ENCODE measurements at places on chromosomes 2 and 18.

GRCh38 chr2:88099798-88100488, 27.9 kb downstream of the FABP1 start:
- DNase-seq, result no peak

GRCh38 chr2:76599732-76600368, 889.1 kb upstream of the GCFC2 start:
- DNase-seq, result peak; percentile 90

DNA sequence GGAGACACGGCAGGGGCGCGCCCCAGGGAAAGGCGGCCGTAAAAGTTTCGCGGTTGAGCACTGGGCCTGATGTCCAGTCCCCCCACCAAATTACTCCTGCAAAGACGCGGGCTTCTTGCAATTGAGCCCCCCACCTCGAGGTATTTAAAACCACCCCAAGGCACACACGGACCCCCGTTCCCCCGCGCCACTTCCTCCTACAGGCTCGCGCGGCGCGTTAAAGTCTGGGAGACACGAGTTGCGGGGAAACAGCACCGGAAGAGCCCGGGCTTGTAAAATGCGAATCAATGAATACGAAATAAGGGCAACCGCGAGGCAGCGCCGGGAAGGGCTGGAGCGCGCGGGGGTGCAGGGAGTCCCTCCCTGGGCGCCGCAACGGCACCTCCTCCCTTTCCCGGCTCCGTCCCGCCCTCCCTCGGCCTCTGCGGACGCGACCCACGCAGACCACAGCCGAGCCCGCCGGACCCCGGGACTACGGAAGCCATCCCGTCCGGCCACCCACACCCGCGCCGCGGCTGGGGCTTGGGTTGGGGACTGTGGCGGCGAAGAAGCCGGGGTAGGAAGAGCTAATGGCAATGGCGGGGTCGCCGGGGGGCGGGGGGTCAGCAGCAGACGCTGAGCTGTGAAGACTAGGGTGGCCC, 918 bp upstream of the NETO1 start:
- DNase-seq, result peak; percentile 44

DNA sequence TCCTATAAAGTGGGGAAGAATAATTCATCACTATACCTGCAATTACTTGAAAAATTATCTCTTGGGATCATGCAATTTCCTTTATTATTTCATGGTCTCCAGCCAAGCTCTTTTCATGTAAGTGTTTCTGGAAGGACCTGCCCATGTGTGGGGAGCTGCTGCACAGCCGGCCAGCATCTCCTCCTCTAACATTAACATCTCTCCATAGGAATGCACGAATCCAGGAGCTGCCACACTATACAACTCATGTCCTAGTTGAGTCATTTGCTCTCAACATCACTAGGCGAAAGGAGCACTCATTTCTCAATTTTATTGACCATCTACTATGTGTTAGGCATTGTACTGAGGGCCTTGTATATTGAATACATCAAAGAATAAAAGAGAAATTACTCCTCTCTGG, 144.3 kb upstream of the ERBB4 start:
- no peak for DNase-seq

DNA sequence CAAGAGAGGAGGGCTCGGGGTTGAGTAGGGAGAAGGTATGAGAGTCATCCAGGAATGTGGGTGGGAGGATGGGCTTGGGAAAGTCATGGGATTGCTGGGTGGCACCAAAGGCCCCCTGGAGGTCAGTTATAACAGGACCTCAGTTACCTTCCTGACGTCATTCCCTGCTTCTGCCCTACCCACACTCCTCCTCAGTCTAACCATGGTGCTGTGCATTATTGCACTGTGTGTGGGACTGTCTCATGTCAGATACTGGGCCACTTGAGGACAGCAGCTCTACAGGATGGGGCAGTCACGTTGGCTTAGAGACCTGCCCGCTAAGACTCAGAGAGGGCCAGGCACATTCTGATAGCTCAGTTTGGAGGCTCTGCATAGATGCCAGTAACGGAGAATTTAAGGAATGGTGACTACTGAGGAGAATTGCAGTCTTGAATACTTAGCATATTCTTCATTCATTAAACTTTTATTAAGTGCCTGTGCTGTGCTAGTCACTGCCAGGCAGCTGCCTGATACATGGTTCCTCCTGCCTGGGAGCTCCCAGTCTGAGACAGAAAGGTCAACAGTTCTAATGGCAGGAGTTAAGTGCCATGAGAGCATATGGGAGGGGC, 90.5 kb downstream of the LAMA3 start:
- peak; percentile 51 for DNase-seq

DNA sequence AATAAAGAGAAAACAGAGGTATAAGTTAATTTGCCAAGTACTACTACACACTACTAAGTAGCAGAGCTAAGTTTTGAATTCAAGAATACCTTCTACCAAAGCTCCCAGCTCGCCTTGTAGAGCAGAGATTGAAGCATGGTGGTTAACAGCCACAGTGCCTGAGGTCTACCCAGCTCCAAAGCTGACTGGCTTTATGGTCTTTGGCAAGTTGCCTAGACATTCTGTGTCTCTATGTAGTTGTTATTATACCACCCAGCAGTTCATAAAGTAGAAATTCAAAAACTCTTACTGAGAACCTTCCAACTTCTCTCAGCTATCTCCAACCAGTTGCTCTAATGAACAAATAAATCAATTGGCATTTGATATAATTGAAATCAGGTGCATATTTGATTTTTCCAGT, 87.8 kb downstream of the PDE11A start:
- peak; percentile 75 for DNase-seq

GRCh38 chr2:121903037-121903689, 147.7 kb downstream of the TSN start:
- DNase-seq, result no peak

GRCh38 chr2:237820421-237820820, 21.8 kb downstream of the RBM44 start:
- DNase-seq, result no peak

GRCh38 chr2:38315707-38316333, 61.3 kb downstream of the ATL2 start:
- peak; percentile 76 for DNase-seq

GRCh38 chr2:175003875-175004729, 1.1 kb downstream of the CHN1 start:
- DNase-seq, result peak; percentile 47

GRCh38 chr2:107570876-107571275, 255.8 kb upstream of the RGPD4 start:
- DNase-seq, result no peak

- DNase-seq, result peak; percentile 16
Measured at GRCh38 chr2:96090196-96090926, 26.0 kb downstream of the ADRA2B start.

GRCh38 chr18:28771849-28772248, 594.9 kb upstream of the CDH2 start:
- DNase-seq, result no peak

GRCh38 chr2:15973481-15974401, 33.4 kb downstream of the MYCN start:
- no peak for DNase-seq

- DNase-seq, result no peak
Measured at GRCh38 chr18:76589316-76589715, 94.3 kb upstream of the ZNF516 start.

DNA sequence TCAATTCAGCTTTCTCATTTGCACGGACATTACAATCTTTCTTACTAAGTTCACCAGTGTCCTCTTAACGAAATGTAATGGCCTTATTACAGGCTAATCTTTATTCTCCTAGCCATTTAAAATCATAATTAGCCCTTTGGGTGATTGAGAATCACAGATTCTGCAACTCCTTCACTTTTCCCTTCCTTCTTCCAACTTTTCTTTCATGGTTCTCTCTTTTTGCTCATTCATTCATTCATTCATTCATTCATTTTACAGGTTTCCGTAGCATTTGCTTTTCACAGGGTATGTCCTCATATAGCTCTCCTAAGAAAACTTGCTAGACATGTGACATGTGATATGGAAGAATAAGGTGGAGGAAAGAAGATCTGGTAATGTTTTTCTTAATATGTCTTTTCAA, 16.0 kb downstream of the TBR1 start:
- no peak for DNase-seq

GRCh38 chr2:168119515-168120141, 127.8 kb downstream of the STK39 start:
- peak; percentile 78 for DNase-seq

- peak; percentile 73 for DNase-seq
Measured at GRCh38 chr2:46964835-46965560, 49.4 kb upstream of the MCFD2 start.

GRCh38 chr18:33837191-33837590, 259.2 kb downstream of the ASXL3 start:
- DNase-seq, result no peak

DNA sequence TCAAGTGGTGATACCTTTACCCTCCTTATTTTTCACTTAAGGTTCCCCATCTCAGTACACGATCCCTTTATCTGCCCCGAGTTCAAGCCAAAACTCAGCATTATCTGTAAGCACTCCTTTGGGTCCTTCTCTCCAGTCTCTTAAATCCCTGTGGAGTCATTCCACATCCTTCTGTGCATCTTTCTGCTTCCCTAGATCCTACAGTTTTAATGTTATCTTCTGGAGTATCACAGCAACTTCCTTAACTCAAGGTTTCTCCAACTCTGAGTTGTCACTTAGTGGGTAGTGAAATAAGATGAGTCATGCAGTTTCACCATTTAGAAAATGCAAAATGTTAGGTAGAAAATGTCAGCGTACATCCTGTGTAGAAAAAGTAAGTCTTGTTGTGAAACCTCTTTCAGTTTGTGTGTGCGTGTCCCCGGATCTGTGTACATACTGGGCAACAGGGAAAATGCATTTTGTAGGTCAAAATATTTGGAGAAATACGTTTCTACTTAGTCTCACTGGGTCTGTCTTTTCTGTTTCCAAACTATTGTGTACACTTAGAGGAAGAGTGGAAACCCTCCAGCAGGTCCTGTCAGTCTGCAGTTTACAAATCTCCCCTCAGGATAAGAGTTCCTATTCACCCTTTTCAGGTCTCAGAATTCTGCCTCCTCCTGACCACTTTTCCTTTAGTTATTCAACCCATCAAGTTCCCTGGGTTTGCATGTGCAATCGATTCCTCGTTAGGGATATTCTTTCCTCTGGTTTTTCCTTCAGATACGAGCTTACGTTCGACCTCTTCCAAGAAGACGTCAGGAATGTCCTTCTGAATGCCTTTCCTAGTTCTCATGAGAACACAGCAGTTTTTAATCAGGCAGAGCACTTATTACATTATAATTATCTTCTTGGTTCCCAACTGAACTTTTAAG, 154.8 kb downstream of the TGIF1 start:
- DNase-seq, result peak; percentile 86

GRCh38 chr2:134412639-134412999, 158.7 kb downstream of the MGAT5 start:
- no peak for DNase-seq

GRCh38 chr2:238974501-238975166, 126.7 kb downstream of the TWIST2 start:
- DNase-seq, result peak; percentile 84

- peak; percentile 95 for DNase-seq
Measured at GRCh38 chr2:215793747-215794595, 219.4 kb downstream of the MREG start.

DNA sequence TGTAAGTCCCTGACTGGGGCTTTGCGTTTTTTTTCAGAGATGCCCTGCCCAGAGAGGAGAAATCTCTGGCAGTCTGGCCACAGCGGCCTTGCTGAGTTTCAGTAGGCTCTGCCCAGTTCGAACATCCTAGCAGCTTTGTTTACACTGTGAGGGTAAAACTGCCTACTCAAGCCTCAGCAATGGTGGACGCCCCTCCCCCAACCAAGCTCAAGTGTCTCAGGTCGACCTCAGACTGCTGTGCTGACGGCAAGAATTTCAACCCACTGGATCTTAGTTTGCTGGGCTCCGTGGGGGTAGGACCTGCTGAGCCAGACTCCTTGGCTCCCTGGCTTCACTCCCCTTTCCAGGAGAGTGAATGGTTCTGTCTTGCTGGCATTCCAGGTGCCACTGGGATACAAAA, 31.7 kb downstream of the L3MBTL4 start:
- no peak for DNase-seq

- peak; percentile 68 for DNase-seq
Measured at GRCh38 chr18:11320986-11321385, 171.6 kb upstream of the PIEZO2 start.

- DNase-seq, result peak; percentile 73
Measured at GRCh38 chr2:207711750-207712530, 500 bp downstream of the CCNYL1 start.

- DNase-seq, result no peak
Measured at GRCh38 chr2:18841248-18842150, 252.1 kb upstream of the NT5C1B start.

DNA sequence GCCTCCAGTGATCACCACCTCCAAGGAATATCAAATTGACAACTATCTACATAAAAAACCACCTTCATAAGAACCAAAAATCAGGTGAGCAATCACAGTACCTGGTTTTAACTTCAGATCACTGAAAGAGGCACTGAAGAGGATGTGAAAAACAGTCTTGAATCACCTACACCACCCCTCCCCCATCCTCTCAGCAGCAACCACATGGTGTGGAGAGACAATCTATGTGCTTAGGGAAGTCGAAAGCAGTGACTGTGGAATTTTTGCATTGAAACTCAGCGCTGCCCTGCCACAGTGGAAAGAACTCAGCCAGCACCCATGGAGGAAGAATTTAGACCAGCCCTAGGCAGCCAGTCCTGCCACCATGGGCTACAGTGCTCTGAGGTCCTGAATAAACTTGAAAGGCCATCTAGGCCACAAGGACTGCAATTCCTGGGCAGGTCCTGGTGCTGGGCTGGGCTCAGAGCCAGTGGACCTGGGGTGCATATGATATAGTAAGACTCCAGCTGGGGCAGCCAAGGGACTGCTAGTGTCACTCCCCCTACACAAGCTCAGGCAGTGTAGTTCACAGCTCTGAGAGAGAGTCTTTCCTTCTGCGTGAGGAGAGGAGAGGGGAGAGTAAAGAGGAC, 75.6 kb downstream of the ATL2 start:
- DNase-seq, result no peak

GRCh38 chr2:5756272-5756671, 64.1 kb downstream of the SOX11 start:
- DNase-seq, result no peak

- DNase-seq, result no peak
Measured at GRCh38 chr2:121627525-121628050, 21.7 kb downstream of the CLASP1 start.
